ENCODE measurements at places on chromosomes 7 and 10.

- ATAC-seq = no peak
Measured at GRCh38 chr7:43636093-43636492, 53.2 kb downstream of the STK17A start.

GRCh38 chr7:38368191-38368605, 94.8 kb upstream of the TARP start:
- ATAC-seq = peak; percentile 70

GRCh38 chr10:105538874-105539273, 897.8 kb downstream of the SORCS3 start:
- ATAC-seq = no peak

GRCh38 chr10:79938728-79939406, 10.0 kb downstream of the SFTPD start:
- ATAC-seq = peak; percentile 8

- peak; percentile 61 for ATAC-seq
Measured at GRCh38 chr10:3668966-3669330, 116.1 kb downstream of the KLF6 start.

GRCh38 chr10:70302292-70302691, 18.5 kb upstream of the NPFFR1 start:
- ATAC-seq = no peak

DNA sequence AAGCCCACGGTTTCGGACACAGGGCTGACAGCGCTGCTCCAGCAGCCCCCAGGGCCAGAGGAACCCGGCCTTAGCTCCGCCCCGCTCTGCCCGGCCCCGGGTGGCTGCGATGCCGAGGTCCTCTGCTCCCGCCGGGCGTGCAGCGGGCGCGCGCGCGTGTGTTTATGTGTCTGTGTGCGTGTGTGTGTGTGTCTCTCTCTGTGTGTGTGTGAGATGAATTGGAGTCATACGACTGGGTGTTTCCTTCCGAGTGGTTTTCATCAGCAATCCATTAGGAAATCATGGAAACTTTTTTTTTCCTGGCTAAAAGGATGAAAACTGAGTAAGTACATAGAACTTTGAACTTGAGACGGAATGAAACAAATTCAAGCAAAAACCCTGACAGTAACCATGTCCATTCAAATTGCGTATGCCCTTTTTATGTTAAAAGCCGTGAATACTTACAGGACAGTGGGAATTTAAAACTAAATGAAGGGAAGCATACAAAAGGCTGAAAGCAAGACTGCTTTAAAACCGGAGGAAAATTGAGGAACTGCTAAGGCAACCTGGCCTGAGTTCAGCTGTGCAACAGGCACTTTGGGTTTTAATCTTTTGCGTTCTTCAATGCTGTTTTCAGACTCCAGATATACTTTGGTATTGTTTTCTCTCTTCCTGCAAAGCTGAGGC, at the start of gene CPED1:
TSS of gene CPED1 (plus strand) at position 121 of the 666 bp plus-strand sequence. CDS start 911 bp downstream, outside the sequence.
- ATAC-seq = peak; percentile 55

GRCh38 chr7:39221901-39222300, 244.2 kb downstream of the POU6F2 start:
- no peak for ATAC-seq

Data from activated CD4-positive, CD25-positive, alpha-beta regulatory T cell treated with anti-CD3 and anti-CD28 coated beads, Interleukin-2, amount 50 U/mL, for 24 hours (primary cell).